NCI-H1694 treated with DMSO at 0.1 percent for 48 hours (cell line): ENCODE measurements at places on chromosomes 7 and 10.

GRCh38 chr10:69749178-69750010 is 52.3 kb upstream of the COL13A1 start:
- no peak for DNase-seq

DNA sequence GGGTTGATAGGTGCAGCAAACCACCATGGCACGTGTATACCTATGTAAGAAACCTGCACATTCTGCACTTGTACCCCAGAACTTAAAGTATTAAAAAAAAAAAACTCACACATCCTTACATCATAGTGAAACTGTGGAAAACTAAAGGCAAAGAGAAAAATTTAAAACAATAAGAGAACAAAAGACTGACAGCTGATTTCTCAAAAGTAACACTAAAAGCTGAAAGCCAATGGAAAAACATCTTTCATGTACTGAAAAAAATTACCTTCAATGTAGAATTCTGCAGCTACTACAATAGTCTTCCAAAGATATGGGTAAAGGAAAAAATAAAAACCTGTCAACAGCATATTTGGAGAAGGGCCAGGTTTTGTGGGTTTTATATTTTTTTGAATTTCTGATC is 729.1 kb upstream of the NRP1 start:
- DNase-seq, result no peak

GRCh38 chr10:7498111-7498510 is 87.3 kb upstream of the SFMBT2 start:
- no peak for DNase-seq

DNA sequence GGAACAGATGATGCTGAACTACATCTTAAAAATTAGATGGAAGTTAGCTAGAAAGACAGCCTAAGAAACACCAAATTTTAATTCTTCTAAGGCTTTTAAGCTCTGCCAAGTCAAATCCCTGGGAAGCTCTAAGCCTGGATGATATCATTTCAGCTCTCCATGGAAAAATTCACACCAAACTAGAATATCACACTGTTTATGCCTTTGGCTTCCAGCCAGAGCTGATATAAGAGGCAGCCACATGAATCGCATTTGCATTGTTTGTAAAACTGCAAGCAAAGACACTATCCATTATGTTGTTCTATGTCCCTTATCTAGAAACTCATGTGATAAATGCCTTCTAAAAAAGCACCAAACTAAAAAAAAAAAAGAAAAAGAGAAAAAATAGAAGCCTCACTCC is 430.4 kb downstream of the GRID1 start:
- DNase-seq, result no peak

DNA sequence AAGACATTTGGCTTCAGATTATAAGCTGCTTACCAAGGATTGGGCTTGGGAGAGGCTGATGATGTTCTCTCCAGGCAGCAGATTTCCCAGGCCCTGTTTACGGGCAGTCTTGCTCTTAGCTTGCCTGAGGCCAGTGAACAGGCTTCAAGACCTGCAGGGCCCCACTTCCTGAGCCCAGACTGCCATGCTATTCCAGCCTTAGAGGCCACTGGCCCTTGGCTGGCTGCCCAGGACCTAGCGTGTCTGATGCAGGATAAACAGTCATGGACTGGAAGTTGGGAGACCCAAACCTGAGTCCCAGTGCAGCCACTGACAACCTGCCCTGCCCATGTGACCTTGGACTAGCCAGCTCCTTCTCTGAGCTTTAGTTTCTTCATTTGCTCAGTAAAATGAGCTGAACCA is 2.9 kb downstream of the PRXL2A start:
- no peak for DNase-seq

- DNase-seq, result no peak
These were observed 16.1 kb upstream of the CDK14 start for GRCh38 chr7:90580051-90580450.
